Activated naive CD8-positive, alpha-beta T cell treated with anti-CD3 and anti-CD28 coated beads, Interleukin-2, amount 50 U/mL, for 16 hours (primary cell): ENCODE measurements at places on chromosomes 12 and 14.

GRCh38 chr12:120159509-120160237 is 34.8 kb downstream of the GCN1 start:
- no peak for DNase-seq

- no peak for DNase-seq
These were observed 2.6 kb downstream of the ITPR2 start for GRCh38 chr12:26830363-26830762.

DNA sequence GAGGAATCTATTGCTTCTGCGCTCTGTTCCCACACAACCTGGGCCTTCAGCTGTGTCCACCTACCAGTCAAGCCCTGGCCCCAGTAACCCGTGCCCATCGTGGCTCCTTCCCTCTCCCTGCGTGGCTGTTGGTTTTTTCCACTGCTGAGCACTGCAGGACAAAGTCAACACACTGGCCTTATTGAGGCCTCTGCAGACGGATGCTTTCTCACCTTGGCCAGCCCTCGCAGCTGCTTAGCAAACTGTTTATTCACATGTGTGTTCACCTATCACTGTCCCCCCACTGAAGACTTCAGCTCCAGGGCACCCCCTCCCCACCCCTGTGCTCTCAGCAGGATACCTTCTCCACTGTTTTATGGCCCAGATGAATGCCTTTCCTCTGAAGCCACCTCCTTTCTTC is 12.8 kb upstream of the GPX2 start:
- DNase-seq = no peak

DNA sequence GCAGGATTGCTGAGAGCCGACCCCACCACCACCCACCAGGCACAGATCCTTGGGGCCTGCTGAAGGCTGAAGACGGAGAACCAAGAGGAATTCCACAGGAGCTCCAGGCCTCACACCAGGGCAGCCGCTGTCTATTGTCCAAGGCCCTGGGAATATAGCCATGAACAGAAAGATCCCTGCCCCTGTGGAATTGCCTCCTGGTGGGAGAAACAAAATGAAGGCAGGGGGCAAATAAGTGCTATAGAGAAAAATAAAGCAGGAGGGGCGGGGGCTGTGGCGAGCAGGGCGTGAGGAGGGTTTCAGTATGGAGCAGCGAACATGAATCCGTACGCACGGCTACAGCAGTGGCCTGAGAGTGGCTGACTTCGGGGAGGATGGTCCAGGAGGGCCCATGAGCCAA is 96.1 kb downstream of the EML1 start:
- DNase-seq = no peak

- no peak for DNase-seq
These were observed 63.5 kb downstream of the GALNT16 start for GRCh38 chr14:69323266-69323998.

GRCh38 chr14:68807148-68807600 is 14.3 kb upstream of the ZFP36L1 start:
- no peak for DNase-seq

GRCh38 chr12:82835217-82835616 is 148.5 kb downstream of the TMTC2 start:
- no peak for DNase-seq

GRCh38 chr12:55816881-55817344 is 611 bp downstream of the SARNP start:
- DNase-seq = no peak

GRCh38 chr14:64637735-64638473 is 66.3 kb upstream of the PLEKHG3 start:
- DNase-seq = no peak

DNA sequence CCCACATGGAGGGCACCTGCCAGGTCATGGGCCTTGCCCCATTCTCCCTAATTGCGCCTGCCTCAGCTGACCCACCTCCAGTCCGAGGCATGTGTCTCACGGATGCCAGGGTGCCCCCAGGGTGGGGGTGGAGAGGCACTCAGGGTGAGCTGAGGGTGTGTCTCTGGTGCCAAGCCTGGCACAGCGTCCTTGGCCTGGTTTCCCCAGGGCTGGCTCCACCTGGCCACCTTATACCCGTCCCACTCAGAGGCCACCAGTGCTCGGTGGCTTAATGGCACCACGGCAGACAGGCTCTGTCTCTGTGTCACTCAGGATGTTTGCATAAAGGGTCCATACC is 33.6 kb upstream of the TDRD9 start:
- no peak for DNase-seq

GRCh38 chr12:118166946-118167345 is 31.0 kb downstream of the PEBP1 start:
- DNase-seq = no peak

DNA sequence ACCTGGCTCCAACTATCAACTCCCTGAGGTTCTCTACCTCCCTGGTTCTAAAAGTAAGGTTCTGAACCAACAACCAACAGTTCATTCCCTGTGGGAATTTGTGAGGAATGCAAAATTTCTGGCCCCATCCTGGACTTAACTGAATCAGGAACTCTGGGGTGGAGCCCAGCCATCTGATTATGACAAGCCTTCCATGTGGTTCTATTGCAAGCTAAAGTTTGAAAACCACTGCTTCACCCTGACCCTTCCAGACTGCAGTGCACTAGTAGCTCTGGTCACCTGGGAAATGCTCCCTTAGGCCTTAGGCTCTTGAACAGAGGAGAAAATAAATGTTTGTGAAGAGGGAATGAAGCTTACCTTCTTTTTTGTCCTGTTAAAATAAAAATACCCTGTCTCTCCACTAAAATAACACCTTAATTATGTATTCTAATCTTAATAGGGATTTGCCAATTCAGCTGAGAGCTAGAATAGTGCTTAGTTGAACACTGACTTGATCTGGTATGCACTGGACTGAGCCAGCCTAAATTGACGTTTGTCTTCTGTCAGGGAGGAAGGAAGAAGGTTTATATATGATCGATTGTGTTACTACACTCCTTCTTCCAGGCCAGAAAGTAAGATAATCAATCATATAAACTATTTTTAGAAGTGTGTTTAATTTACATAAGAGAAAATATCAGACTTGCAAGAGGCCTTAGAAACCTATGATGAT is 39.1 kb upstream of the DDHD1 start:
- no peak for DNase-seq

- no peak for DNase-seq
These were observed 366 bp downstream of the LPCAT3 start for GRCh38 chr12:7017870-7018349.

DNA sequence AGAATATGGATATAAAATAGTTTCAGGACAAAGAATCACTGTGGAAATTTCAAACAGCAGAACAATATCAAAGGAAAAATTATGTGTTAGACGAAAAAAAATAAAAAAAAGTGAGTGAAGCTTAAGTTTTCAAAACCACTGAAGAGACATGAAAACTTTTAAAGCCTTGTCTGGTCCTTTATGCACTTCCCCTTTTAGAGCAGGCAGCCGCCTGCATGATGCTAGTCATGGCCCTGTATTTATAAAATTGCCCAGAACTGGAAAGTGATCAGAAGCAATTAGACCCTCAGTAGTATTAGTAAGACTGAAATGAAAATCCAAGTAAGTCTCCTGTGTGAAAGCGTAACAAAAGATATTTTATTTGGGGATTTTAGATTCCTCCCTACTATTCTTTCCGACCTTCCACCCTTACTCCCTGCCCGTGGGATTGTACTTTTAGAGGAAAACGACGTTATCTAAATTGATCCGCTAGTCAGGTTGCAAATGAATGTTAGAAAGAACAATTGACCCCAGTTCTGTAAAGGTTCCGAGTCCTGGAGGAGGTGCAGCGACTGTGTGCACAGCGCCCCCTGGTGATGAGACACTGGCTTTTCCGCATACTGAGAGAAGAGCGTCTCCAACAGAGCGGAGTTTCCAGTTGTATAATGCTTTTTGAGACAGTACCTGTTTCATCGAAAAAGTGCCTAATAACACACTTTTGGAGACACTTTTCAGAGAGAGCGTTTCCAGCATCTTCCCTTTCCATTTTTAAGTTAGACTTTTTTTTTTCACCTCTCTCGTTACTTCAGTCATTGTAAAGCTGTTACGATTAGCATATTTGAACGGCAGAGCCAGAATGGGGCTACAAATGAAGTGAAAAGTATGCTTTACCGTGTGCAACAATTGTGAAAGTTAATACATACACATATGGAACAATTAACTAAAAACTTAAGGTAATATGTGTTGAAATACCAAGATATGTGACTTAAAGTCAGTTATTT is 12.4 kb downstream of the MGST1 start:
- DNase-seq = no peak

DNA sequence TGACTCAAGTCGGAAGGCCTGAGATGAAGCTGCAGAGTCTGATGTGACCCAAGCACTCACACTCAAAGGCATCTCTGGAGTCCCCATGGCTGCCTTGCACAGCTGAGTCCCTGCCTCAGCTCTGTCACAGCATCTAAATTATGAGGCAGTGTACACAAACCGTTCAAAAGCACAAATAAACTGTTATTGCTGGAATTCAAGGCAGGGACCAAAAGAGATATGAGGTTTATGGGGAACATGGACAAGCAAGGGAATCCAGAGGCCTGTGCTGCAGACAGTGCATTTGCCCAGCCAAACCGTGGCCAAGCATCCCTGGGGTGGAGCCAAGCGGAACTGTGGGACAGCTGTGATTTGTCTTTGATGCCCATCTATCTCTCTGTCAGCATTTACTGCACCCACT is 91.3 kb downstream of the RPS29 start:
- no peak for DNase-seq

GRCh38 chr12:46134205-46134811 is 134.5 kb downstream of the SLC38A1 start:
- DNase-seq = no peak

- DNase-seq = no peak
These were observed 10.7 kb upstream of the GALNT6 start for GRCh38 chr12:51401900-51402299.

- DNase-seq = no peak
These were observed 979.0 kb downstream of the TMEM121 start for GRCh38 chr14:106505366-106505765.

- no peak for DNase-seq
These were observed 195.5 kb upstream of the DAAM1 start for GRCh38 chr14:58992935-58993334.

- DNase-seq = no peak
These were observed 46.5 kb downstream of the ATP6V1D start for GRCh38 chr14:67313153-67313552.

DNA sequence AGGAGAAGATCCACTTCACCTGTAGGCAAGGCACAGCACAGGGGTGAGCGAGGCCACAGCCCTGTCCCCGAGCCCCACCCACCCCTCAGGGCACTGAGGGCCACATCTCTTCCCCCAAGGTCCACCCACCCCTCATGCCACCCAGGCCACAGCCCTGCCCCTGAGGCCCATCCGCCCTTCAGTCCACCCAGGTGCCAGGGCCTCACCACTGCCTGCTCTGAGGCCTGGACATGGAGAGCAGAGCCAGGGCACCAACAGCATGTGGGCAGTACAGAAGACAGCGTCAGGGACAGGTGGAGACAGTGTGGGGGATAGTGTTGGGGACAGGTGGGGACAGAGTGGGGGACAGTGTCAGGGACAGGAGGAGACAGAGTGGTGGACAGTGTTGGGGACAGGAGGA is 138.3 kb downstream of the TMEM121 start:
- DNase-seq = no peak

DNA sequence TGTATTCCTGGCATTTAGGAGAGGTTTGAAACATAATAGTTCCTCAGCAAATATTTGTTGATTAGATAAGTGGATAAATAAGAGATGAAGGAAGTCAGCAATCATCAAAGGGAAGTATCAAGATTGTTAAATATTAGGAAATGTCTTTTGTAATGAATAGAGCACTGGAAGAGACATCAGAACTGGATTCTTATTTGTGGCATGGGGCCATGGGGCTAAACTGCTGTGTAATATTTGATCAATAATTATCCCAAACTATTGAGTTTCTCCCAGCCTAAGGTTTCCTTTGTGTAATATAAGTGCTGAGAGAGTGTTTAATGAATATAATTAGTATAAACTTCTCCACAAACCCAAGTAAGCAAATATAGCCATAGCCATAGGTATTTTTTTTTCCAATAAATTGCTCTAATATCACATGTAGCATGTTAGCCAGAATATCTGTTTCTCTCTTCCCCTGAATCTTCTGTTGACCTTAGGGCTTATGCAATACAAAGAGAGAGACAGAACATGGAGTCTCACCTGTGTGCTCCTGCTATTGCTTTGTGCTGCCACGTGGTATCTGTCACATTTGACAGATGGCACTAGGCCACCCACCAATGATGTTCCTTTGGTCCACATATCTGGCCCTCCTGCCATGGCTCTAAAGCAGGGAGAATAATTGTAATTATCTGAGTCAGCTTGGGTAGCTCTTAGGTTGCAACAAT is 658.7 kb downstream of the SOX5 start:
- DNase-seq = no peak

GRCh38 chr14:75793806-75794205 is 132.8 kb downstream of the TTLL5 start:
- DNase-seq = no peak

DNA sequence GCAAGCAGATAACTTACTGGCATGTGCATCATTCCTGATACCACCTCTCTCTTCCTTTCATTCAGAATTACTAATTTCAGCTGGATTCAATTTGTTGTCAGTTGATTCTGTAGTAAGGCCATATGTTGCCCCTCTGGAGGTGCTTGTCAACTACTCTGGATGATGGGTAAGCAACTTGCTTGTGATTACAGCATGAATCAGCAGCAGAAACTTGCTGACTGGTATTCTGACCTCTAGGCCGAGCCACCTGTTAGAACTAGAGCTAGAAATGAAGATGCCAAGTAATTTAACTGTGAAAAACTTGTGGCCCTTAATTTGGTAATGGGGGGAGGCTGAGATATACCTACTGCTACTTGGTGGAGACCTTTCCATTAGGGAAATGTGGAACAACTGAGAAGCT is 5.1 kb downstream of the RNF10 start:
- DNase-seq = no peak

DNA sequence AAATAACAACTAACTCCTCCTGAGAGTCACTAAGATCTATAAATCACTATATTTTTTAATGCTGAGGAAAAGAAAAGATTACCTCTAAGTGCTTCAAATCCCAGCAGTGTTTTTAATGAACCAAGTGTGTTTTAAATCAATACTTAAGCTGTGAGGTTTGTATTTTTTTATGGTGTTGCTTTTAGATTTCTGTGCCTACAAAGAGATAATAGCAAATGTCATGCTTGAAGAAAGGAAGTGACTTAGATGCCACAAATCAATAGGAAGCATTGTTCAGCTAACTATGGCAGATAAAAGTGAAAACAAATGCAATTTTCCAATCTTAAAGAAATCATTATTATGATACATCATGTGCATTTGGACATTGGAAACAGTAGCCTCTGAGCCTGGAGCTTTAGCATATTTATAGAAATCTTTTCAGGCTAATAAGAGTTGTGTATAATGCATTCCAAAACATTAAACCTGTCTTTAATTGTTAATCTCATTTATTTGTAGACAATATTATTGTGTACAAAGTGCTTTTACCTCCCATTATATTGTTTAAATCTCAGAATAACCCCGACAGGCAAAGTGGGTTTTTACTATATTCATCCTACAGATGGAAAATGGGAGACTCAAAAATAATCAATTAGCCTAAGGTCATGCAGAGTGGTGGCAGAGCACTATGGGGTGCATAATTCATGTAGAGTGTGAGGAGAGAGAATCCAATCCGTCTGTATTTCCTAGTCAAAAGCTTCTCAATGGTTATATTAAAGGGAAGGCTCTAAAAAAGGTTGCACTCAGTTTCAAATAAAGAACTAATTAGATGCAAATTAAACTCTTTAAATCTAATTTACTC is 486.2 kb downstream of the NAV3 start:
- DNase-seq = no peak
